Anterior cingulate cortex (tissue), 58 donors: ENCODE measurements at places on chromosomes 16 and 17.

- DNase-seq: no peak
Measured at GRCh38 chr17:77403854-77404253, 263.1 kb downstream of the SEC14L1 start.

DNA sequence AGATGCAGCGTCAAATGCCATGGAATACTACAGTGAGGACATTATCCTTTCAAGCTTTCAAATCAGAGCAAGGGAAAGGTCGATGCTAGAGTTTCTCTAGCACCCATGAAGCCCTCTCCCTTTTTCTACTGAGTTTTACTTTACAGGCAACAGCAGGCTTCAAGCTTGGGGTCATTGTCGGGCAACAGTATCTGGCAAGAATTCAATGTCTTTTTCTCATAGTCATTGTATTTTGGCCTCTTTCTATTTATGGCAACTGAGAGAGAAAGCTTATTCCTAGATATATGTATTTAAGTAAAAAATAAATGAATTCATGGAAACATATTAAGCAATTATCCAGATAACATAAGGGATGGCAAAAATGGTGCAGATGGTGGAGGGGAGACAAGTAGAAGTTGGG is 364 bp upstream of the CETP start:
- no peak for DNase-seq

- DNase-seq: no peak
Measured at GRCh38 chr16:3133844-3134243, 985 bp upstream of the ZNF213 start.

DNA sequence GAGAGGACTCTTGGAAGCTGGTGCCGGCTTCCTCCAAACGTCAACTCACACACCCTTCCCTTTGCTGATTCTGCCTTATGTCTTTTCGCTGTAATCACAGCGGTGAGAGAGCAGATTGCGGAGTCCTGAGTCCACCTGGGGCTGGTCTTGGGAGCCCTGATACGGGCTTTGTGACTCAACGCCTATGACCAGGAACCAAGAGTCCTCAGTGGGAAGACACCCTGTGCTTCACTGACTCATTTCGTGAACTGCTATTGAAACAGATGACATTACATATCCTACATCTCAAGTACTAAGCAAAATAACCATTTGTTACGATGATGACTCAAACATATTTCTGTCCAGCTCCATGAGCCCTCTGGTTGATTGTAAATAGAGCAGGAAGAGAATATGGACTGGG is 90.7 kb upstream of the CREBBP start:
- no peak for DNase-seq

GRCh38 chr16:66824006-66824405 is 6.8 kb downstream of the NAE1 start:
- DNase-seq: no peak

DNA sequence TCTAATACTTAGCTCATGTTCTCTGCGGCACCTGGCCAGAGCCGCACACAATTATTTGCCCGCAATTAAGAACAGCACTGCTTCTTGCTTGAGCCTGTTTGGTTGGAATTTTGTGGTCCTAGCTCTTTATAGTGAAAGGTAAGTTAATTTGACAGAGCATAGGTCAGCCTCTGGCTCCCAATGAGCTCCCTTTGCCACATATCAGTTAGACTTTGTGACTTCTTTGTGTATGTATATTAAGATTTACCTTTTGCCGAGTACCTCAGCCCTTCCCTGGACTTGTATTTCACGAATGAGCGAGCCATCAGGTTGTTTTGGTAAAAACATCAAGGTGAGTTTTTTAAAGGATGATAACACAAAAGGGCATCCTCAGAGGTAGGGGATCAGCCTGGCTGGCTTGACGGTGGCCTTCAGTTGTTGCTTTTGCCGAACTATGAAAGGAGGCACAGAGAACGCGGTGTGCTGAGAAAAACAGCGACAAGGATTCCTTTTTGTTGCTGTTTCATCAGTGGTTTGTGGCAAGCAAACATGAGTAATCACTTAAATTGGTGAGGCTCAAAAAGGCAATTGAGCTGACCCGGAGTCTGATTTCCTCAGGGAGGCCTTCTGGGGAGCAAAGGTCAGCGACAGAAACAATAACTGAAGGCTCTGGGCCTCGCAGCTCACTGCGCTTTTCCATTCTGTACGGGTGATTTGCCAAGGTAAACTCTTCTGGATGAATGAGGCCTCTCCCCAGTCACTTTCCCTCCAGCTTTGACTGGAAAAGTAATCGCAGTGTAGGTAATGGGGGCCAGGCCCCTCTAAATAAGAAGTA is 163.6 kb downstream of the HS3ST3A1 start:
- DNase-seq: no peak

- DNase-seq: no peak
Measured at GRCh38 chr17:19273731-19274130, 36.6 kb downstream of the EPN2 start.

- no peak for DNase-seq
Measured at GRCh38 chr16:88589441-88589840, 19.2 kb downstream of the ZC3H18 start.

GRCh38 chr17:40470932-40471828 is 27.9 kb downstream of the IGFBP4 start:
- no peak for DNase-seq

GRCh38 chr17:78343187-78343542 is 16.7 kb downstream of the SOCS3 start:
- peak; percentile 64 for DNase-seq

- DNase-seq: no peak
Measured at GRCh38 chr17:74314877-74315276, 11.1 kb upstream of the KIF19 start.

- no peak for DNase-seq
Measured at GRCh38 chr16:57798267-57798810, 4.0 kb downstream of the KIFC3 start.

- no peak for DNase-seq
Measured at GRCh38 chr16:11721781-11722467, 20.7 kb downstream of the TXNDC11 start.

DNA sequence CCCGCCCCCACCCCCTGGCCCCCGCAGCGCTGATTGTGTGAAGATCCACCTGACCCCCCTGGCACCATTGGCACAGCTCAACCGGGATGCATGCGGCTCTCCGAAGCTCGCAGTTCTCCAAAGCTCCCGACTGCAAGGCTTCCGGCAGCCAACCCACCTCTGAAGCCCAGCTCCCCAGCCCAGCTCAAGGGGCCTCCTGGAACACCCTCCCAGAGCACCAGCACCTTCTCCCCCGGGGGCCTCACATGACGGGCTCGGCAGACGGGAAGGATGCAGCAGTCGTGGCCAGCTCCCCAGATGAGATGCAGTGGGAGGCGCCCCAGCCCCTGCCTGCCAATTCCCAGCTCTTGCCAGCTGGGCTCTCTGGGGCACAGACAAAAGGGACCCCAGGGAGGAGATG is 215.3 kb downstream of the ZNF423 start:
- peak; percentile 7 for DNase-seq

- no peak for DNase-seq
Measured at GRCh38 chr17:74408262-74408661, 23.6 kb upstream of the GPRC5C start.

GRCh38 chr16:65281586-65281985 is 159.7 kb upstream of the CDH11 start:
- DNase-seq: no peak

DNA sequence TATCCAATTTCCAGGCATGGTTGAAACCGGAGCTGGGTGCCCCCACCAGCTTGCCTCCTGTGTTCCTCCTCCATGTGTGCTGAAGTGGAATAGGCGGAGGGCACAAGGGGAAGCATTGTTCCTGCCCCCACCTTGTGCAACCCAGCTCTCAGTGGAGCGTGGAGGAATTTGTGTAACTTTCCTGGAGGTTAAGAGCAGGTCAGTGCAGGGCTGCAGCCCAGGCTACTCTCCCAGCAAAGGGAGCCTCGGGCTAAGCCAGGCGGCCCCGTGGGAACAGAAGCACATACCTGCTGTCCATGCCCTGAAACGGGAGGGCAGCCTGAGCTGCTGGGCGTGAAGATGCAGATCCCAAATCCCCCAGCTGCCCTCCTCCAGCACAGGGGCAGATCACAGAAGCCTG is 158.8 kb upstream of the LHX1 start:
- no peak for DNase-seq

DNA sequence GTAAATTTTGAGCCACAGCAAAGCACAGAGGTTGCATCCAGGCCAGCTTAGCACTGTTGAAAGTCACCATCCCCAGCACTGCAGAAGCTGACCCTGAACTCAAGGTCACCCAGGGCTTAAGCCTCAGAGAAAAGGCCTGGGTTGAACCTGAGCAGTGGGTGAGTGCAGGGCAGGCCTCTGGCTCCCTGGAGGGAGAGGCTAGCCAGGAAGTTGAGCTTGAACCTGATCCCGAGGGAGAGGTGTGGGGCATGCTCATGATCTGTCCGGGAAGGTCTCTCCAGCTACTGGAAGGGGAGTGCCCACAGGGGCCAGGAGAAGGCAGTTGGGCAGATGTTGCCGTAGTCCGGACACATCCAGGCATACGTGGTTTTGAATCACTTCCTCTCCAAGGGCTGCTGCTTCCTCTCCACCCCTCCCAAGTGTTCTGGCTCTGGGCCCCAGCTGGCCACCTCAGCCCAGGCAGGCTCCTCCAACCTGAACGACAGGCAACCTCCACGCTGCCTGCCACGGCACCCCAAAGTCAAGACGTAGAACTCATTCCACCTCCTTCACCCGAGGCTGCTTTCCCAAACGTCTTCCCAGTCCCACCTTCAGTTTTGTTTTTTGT is 18.4 kb downstream of the CARHSP1 start:
- no peak for DNase-seq

DNA sequence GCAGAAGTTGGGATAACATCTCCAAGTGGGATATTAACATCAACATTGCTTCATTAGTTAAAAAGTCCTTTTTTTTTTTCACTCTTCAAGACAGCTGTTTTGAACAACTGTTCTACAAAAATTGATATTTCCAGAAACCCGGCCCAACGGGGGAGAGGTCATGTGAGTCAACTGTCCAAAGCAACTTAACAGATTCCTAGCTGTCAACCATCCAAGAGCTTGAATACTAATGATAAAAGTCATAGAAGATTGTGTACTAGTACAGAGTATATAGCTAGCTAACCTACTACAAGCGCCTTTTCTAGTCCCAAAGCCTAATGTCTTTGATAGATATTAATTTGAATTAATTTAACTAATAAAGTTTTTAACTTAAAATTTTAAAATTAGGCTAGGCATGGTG is 172.0 kb downstream of the CYB561 start:
- no peak for DNase-seq

DNA sequence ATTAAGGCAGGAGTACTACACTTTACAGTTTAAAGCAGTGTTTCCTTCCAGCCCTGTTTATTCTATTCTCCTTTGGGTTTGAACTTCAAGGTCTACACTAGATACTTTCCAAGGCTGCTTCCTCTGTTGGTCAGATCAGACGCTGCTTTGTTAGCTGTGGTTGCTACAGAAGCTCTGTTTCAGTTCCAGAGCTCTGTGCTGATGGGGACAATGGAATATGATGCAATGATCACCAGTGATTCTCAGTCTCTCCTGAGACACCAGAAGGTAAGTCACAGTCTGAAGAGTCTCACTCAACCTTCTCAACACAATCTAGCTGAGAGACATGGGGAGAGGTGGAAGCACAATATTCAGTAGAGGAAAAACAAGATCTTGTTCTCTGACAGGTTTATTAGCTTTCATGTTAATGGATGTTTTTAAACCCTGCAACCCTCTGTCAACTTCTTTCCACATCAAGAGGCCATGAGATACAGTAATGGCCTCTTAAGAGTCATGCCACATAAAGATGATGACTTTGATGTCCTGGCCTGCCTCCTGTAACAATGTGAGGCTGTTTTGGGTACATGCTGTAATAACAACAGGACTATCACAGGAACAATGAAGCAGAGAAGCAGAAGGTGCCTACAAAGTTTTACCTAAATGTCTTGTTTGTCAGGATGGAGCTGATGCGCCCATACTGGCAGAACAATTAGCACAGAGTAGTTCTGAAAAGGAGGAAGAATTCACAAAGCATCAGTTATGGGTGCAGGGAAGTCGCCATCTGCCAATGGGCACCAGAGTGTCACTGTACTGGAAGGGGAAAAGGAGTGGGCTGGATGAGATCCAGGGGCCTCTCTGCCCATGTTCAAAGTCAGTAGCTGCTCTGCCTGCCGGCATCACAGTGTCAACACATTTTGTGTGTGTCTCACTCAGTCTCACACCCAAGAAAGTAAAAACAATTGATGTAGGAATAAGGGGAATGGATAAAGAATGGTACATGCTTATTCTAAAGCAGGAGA is 33.4 kb downstream of the PSME3IP1 start:
- no peak for DNase-seq

DNA sequence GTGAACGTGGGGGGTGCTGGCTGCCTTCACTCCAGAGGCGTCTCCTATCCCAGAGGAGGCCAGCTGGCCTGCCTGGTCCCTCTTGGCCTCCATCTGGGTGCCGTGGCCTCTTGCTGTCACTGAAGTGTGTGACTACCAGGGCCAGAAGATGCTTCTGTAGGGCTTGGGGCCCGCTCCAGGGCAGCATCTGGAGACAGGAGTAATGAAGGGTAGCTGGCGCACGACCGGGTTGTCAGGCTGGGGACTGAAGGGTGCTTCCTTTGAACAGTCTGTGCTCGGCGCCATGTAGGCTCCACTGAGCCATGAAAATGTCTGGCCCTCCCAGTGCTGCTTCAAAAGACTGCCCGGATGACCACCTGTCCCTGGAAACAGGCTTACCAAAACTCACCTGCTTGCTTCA is 31.3 kb downstream of the ASIC2 start:
- no peak for DNase-seq

GRCh38 chr17:70344386-70345060 is 175.2 kb downstream of the KCNJ2 start:
- no peak for DNase-seq

GRCh38 chr17:29154516-29155226 is 25.5 kb downstream of the MYO18A start:
- DNase-seq: peak; percentile 50

DNA sequence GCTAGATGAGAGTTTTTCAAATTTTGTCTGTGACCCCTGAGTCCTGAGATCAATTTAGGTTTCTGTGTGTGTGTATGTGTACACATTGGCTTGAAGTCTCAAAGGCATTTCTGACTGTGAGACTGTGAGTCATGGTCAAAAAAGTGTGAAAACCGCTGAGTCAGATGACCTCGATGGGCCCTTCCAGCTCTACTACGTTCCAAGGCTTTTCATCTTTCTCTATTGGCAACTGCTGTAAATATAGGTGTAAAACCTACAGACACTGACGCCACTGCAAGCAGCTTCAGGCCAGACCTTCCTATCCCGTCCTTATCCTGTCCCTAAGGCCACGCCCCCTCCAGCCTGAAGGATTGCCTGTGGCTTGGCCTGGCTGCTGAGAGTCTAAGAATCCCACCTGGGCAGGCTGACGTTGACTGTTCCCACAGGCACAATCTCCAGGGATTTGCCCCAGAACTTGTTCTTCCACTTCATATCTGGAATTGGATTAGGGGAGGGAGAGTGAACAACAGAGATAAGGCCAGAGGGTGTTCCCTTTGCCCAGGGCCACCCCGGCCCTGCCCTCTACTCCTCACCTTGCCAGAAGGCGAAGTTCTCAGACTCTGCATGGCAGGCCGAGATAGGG is 11.3 kb downstream of the OSBPL7 start:
- no peak for DNase-seq

- no peak for DNase-seq
Measured at GRCh38 chr16:81738783-81739496, 40.2 kb upstream of the PLCG2 start.
